ENCODE measurements at places on chromosomes 16 and 17. TPM values are rescaled to one million over a fixed set of nuclear protein-coding genes. Genes with fewer than 3 reads are reported as not detected.
A peak's percentile ranks its signal among the peaks of the same experiment; 100 is the strongest.

- H3K4me1 ChIP-seq = peaks cover 23% of the 10 kb centered on the region
- no peaks in the 10 kb centered on the region for H3K27me3 ChIP-seq
- DNase-seq = no peak
- H3K4me3 ChIP-seq = no peak overlapping the region
- H3K36me3 ChIP-seq = no peaks in the 10 kb centered on the region
Measured at GRCh38 chr16:88972349-88972748, 4.7 kb downstream of the CBFA2T3 start.

The RPL38 gene
- 1,270 TPM for total RNA-seq

DNA sequence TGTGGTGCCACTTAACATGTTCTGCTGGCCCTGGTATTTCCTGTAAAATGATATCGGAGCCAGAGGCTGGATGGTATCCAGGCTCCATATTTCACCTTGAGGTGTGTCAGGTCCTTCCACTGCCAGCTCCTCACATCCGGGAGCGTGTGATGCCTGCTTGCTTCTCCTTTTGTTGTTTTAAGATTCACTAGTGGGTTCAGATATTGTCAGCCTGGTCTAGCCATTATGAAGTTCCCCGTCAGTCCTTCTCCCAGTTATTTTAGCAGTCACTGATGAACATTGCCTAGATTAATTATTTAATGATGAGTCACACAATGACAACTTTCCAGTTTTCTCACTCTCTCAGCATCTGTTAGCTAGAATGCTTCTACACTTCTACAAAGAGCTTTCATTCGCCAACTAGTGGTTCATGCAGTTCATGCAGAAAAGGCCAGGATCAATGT, 11.3 kb downstream of the DNAAF1 start:
- no peak overlapping the region for H3K27ac ChIP-seq
- H3K4me3 ChIP-seq = no peak overlapping the region
- no peaks in the 10 kb centered on the region for H3K36me3 ChIP-seq
- DNase-seq = no peak
- H3K27me3 ChIP-seq = peaks cover 34% of the 10 kb centered on the region

GRCh38 chr17:13420878-13421277, 180.9 kb downstream of the HS3ST3A1 start:
- H3K4me1 ChIP-seq = no peaks in the 10 kb centered on the region
- peak; percentile 68 for DNase-seq
- no peak overlapping the region for H3K27ac ChIP-seq
- H3K36me3 ChIP-seq = no peaks in the 10 kb centered on the region

DNA sequence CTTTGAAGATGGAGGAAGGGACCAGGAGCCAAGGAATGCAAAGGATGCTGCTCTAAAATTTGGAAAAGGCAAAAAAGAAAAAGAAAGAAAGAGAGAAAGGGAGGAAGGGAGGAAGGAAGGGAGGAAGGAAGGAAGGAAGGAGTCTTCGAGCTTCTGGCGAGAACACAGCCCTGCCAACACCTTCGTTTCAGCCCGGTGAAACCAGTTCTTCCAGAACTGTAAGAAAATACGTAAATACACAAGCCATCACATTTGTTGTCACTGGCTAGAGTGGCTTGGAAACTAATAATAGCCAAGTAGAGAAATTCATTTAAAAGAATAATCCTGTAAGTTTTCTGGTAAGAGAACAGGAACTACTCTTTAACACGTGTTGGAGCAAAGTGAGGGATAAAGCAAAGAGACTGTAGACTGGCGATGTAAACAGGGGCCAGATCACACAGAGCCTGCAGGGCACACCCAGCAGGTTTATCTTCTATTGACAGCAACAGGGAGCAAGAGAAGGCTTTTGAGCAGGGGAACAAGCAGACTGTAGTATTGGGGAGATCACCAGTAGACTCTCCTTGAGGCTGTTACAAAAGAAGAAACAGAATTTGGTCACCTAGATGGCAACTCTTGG, 188.7 kb upstream of the MPHOSPH6 start:
- no peak overlapping the region for H3K27ac ChIP-seq
- no peak overlapping the region for H3K4me3 ChIP-seq
- DNase-seq = peak; percentile 69
- no peaks in the 10 kb centered on the region for H3K27me3 ChIP-seq

The TNP2 gene
- total RNA-seq = not detected

The NPIPB6 gene
- total RNA-seq = 6.8 TPM

The KCTD19 gene
- total RNA-seq = not detected

DNA sequence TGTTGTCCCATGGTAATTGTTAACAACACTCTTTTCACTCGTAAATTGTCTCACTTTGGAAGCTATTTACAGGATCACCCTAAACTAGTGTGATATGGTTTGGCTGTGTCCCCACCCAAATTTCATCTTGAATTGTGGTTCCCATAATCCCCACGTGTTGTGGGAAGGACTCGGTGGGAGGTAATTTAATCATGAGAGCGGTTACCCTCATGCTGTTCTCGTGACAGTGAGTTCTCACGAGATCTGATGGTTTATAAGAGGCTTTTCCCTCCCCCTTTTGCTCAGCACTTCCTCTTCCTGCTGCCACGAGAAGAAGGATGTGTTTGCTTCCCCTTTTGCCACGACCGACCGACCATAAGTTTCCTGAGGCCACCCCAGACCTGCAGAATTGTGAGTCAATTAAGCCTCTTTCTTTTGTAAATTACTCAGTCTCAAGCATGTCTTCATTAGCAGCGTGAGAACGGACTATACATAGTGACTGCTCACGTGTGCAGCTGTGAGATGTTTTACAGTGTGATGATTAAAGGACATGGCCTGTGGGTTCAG, 34.4 kb downstream of the DNAH3 start:
- DNase-seq = no peak
- H3K36me3 ChIP-seq = no peaks in the 10 kb centered on the region
- H3K4me3 ChIP-seq = no peak overlapping the region

DNA sequence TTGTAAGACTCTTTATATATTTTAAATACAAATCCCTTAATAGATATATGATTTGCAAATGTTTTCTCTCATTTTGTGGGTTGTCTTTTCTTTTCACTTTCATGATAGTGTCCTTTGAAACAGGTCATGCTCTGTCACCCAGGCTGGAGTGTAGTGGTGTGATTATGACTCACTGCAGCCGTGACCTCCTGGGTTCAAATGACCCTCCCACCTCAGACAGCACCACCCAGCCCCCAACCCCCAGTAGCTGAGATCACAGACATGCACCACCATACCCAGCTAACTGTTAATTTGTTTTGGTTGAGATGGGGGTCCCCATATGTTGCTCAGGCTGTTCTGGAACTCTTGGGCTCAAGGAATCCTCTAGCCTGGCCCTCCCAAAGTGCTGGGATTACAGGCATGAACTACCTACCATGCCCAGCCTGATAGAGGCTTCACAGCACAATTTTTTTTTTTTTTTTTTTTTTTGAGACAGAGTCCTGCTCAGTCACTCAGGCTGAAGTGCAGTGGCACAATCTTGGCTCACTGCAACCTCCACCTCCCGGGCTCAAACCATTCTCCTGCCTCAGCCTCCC, 18.5 kb upstream of the TMIGD1 start:
- no peak overlapping the region for H3K27ac ChIP-seq
- H3K4me1 ChIP-seq = no peaks in the 10 kb centered on the region
- H3K4me3 ChIP-seq = no peak overlapping the region
- no peak for DNase-seq

DNA sequence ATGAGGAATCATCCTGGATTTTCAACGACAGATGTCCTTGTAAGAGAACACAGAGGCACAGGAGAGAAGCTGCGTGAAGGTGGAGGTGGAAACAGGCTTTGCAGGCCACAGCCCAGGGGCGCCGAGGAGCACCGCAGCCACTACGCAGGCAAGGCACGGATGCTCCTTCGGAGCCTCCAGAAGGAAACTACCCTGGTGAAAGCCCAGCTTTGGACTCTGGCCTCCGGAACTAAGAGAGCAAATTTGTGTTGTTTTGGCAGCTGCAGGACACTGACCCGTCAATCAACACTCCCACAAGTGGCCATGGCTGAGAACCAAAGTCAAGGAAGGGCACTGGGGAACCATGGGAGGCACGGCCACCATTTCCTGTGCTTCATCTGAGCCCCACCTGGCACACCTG, 3.4 kb downstream of the ARL16 start:
- no peak for DNase-seq
- H3K27ac ChIP-seq = no peak overlapping the region
- H3K4me1 ChIP-seq = peaks cover 20% of the 10 kb centered on the region
- H3K4me3 ChIP-seq = no peak overlapping the region
- peaks cover 23% of the 10 kb centered on the region for H3K36me3 ChIP-seq

DNA sequence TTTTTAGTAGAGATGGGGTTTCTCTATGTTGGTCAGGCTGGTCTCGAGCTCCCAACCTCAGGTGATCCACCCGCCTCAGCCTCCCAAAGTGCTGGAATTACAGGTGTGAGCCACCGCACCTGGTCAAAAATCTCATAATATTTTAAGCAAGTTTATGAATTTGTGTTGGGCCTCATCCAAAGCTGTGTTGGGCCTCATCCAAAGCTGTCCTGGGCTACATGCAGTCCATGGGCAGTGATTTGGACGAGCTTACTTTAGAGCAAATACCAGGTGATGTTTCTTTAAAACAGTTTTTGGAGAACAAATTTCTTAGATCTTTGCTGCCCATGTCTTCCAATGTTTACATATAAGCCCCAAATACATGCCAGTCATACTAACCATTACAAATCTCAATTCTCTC, 84.4 kb upstream of the C17orf78 start:
- no peaks in the 10 kb centered on the region for H3K36me3 ChIP-seq
- no peaks in the 10 kb centered on the region for H3K27me3 ChIP-seq
- DNase-seq = no peak
- H3K4me3 ChIP-seq = no peak overlapping the region

The KRTAP4-6 gene
- not detected for total RNA-seq

DNA sequence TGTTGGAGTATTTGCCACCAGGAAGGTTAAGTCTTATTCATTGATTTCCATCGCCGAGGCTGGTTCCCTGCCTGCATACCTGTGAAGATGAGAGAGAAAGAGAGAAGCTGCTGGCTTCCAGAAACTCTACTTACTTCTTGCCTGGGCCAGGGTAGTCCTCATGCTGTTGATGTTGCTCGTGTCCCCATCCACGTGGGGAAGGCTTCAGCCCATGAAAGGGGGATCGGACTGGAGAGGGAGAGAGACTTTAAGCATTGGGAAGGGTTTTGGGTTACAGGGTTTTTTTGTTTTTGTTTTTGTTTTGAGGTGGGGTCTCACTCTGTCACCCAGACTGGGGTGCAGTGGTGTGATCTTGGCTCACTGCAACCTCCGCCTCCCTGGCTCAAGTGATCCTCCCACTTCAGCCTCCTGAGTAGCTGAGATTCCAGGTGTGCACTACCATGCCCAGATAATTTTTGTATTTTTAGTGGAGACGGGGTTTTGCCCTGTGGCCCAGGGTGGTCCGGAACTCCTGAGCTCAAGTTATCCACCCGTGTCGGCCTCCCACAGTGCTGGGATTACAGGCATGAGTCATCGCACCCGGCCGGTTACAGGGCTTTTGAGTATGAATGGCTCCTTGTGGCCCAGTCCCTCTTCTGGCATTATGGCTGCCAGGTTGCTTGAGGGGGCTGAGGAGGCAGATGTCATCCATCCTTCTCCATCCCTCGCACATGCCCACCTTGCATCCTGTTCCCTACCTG, 26.6 kb downstream of the ITGB3 start:
- no peaks in the 10 kb centered on the region for H3K27me3 ChIP-seq
- H3K27ac ChIP-seq = peak overlapping the region; percentile 76
- peaks cover 8% of the 10 kb centered on the region for H3K36me3 ChIP-seq
- no peak overlapping the region for H3K4me3 ChIP-seq

- no peaks in the 10 kb centered on the region for H3K36me3 ChIP-seq
- peak overlapping the region; percentile 92 for H3K27ac ChIP-seq
- peaks cover 97% of the 10 kb centered on the region for H3K4me1 ChIP-seq
- no peak overlapping the region for H3K4me3 ChIP-seq
Measured at GRCh38 chr17:77392376-77393273, 251.9 kb downstream of the SEC14L1 start.
